ENCODE measurements at places on chromosomes 3 and 15.

DNA sequence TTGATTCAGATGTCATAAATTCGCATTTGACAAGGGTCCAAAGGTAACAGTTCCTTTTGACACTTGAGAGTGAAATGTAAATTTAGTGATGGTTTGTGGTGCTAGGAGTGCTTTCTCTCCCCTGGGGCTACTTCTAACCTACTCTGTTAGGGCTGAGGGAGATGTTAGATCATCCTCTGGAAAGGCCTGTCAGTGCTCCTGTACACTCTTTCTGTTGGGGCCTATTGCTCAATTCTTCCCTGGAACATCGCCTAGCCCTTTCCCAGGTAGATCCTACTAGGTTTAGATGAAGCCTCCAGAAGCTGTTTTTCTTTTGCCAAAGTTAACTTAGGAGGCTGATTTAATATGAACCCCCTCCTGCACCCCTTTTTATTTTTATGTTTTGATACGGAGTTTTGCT, 1.4 kb downstream of the PCCB start:
- no peak for DNase-seq

GRCh38 chr3:138768946-138769345, 65.8 kb downstream of the PIK3CB start:
- no peak for DNase-seq

GRCh38 chr3:144763878-144764454, 792.3 kb downstream of the DIPK2A start:
- no peak for DNase-seq

DNA sequence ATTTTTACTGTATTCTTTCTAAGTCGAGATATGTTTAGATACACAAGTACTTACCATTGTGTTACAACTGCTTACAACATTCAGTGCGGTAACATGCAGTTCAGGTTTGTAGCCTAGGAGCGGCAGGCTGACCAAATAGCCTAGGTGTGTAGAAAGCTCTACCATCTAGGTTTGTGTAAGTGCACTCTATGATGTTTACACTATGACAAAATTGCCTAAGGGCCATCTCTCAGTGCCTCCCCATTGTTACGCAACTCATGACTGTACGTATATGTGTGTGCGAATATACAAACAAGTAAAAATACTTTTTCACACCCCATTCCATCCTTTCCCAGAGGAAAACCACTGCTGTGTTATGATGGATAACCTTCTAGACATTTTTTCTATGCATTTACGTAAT, 44.3 kb downstream of the PXYLP1 start:
- peak; percentile 38 for DNase-seq

- DNase-seq, result peak; percentile 99
Observed at GRCh38 chr3:152298393-152299248, 29.9 kb downstream of the MBNL1 start.

GRCh38 chr3:113677737-113678136, 18.7 kb downstream of the USF3 start:
- DNase-seq, result no peak

DNA sequence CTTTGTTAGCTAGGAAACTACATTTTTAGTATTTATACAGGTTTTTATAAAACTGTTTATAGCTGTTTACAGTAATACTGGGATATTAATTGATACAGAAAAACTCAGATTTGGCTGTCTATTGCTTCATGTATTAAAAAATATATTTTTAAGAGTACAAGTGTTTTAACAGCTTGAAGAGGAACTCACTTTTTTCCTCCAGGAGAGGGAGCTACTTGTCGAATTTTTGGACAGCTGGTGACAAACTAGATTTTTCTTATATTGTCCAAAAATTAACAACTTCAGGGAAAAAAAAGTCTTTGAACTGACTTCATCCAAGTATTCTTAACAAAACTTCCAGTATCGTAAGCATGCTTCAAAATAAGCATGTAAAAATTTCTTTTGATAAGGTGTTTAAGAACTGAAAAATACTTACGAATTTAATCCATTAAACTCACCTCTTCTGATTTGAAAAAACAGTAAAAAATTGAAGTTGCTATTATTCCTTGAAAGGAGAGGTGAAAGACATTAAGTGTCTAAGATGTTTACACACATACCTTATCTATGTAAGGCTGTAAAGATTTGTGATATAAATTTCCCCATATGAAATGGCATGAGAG, 4.0 kb downstream of the DIPK2A start:
- DNase-seq, result peak; percentile 71

DNA sequence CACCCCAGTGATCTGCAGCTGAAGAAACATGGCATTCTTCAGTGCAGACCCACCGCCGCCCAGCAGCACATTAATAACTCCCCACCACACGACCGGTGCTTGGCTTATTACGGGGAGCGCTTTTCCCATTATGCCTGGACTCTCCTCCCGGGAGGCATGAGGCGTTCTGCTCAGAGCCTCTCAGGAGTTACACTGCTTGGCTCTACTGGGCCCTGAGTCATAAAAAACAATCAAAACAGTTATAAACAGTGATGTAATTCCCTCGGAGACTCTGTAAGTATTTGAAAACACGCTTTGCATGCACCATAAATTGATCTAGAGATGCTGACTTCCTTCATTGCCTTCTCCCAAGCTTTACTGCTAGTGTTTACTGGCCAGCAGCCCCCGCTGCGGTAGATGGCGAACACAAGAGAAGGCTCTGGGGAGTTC, 77.1 kb upstream of the SNRPA1 start:
- peak; percentile 24 for DNase-seq

GRCh38 chr3:123712077-123712860, 127.4 kb upstream of the HACD2 start:
- DNase-seq, result peak; percentile 21

DNA sequence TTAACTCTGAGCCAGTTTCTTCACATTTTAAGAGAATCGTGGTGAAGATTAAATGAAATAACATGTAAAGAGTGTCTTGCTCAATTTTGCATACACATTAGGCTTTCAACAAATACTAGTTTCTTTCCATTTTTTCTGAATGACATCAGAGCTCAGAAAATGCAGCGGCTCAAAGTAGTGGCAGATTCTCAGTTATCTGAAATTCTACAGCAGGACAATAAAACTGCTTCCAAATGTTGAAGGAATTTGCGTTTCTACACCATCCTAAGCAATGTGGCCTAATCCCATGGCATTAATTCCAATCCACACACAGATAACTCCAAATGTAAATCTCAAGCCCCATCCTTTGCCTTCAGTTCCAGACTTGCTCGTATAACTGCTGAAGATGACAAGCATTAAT, 115.8 kb downstream of the PLCH1 start:
- peak; percentile 2 for DNase-seq

GRCh38 chr3:71723452-71724170, 1.6 kb downstream of the EIF4E3 start:
- no peak for DNase-seq

DNA sequence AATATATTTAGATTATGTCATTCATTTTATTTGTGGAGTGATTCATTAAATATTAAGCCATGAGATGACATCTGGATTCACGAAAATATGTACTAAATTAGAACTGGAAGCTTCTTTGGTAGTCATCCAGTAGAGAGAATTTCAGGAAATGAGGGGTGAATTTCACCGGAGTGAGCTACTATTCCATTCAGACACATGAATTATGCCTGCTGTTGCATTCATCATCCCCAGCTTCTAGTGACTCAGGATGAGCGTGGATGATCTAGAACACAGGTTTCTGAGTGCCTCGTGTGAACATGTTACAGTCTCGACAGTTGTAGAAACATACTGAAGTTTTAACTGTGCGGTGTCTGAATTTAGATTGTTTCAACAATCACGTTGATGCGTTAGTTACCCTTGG, 42.9 kb upstream of the GABRG3 start:
- DNase-seq, result no peak

- no peak for DNase-seq
Observed at GRCh38 chr15:83318036-83318435, 33.6 kb upstream of the BNC1 start.

DNA sequence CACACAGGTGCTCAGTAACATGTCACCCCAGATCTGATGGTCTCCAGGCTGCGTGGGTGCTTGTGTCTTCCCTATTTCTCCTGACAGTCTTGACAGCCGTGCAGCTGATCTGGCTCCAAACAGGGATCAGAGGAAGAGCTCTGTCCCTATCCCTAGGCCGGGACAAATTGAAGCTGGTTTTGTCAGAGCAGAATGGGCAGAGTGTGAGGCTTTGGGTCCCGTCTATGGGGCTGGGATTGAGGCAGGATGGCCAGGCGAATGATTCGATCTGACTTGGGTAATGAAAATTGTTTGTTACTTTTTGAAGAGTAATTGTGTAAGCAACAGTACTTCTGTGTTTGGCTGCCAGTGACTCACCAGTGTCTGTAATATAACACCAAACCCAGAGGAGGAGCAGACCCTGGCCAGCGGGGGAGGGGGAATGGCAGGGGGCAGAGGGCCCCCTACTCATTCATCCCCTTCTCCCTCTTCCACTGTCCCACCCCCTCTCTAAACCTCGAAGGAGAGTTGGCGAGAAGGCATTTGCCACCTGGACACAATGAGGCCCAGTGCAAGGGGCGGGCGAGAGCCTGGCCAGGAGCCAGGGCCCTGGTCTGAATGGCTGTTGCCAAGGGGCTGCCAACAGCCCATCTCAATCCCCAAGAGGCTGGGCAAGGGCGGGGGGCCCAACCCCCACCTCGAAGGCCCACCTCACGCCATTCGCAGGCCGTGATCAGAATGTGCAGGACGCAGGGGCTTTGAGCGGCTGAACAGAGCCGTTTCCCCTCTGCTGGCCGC, 4.9 kb upstream of the MAGEF1 start:
- DNase-seq, result peak; percentile 40

GRCh38 chr3:151428386-151428785, 32.5 kb downstream of the IGSF10 start:
- no peak for DNase-seq

- peak; percentile 32 for DNase-seq
Observed at GRCh38 chr3:17456046-17456445, 286.4 kb downstream of the TBC1D5 start.

DNA sequence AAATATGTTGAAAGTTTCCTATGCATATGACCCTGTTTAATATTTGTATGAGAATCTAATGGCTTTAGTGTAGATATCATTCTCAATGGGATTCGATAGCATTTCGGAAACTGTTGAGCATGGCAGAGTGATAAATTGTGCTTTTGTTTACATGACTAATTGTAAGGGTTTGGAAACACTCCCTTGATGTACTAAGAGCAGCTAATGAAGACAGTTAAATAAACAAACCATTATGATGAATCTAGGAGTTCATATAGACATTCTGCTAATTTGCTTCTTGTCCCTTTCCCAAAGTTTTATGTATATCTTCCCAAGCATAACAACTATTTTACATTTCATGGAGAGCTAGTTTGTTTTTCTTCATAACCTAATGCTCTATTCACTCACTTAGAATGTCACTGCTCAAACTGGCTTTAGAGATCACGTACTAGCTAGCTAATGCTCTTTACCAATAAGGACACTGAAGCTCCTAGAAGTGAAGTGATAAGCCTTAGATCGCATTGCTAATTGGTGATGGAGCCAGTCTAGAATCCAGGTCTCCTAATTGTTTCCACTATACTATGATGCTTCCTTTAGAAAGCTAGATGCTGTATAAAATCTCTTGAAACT, 140.8 kb downstream of the TP63 start:
- no peak for DNase-seq

GRCh38 chr3:96657710-96658109, 156.7 kb upstream of the EPHA6 start:
- DNase-seq, result no peak

Data from fibroblast of gingiva (primary cell).